PC-3 (cell line): ENCODE measurements at places on chromosomes 6 and 20.
A peak's percentile ranks its signal among the peaks of the same experiment; 100 is the strongest.

- peak; percentile 51 for DNase-seq
These were observed 525 bp downstream of the NCOA7 start for GRCh38 chr6:125791151-125791819.

DNA sequence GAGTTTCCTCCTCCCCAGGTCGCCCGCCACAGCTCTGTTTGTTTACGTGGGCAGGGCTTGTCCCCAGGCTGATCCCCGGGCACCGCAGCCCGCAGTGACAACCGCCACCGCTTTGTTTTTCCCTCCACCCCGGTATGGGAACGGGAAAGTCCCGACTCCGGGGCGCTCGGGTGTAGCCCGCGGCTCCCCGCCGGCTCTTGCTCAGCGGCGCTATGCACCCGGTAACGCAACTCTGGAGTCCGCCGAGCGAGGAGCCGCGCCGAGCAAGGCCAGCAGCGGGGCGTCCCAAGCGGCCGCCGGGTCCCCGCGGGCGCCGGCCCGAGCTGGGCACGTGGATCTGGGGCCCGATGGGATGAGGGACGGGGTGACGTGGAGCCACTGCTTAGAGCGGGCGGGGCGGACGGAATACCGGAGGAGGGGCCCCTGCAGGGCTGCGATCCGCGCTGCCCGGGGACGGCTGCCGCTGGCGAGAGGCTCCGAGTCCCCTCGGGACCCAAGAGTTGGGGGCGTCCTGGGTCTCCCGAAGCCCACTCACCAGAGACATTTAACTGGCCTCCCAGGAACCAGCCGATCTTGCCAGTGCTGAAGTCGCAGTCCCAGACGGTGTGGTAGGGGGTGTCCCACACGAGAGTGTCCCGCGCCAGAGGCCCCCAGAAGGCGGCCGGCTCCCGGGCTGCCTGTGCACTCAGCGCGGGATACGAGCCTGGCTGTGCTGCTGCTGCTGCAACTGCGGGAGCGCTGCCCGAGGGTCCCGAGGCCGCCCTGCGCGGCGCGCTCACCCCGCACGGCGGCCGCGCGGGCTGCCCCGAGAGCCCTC, 497 bp downstream of the ACSS1 start:
- DNase-seq: peak; percentile 56

GRCh38 chr6:113860181-113860955, 3.2 kb downstream of the MARCKS start:
- DNase-seq: peak; percentile 22

DNA sequence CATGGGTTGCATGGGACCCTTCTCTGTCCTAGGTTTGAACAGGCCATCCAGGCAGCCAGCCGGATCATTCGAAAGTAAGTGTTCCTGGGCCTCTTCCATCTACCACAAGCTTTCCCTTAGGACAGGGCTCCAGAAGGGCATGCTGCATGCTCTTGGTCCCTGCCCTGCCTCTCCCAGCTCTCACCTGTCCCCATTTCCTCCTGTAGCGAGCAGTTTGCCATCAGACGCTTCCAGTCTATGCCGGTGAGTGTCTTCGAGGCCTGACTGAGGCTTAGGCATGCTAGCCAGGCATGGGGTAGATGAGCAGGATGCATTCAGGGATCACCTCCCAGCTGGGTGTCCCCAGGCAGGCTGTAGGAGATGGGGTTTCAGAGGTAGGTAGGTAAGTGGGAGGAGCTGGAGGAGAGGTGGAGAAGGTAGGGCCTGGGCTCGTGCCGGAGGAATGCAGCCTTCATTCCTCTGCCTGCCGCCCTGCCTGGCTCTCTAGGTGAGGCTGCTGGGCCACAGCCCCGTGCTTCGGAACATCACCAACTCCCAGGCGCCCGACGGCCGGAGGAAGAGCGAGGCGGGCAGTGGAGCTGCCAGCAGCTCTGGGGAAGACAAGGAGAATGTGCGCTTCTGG, 4.3 kb downstream of the CDC25B start:
- no peak for DNase-seq

- DNase-seq: no peak
These were observed 288.4 kb upstream of the JARID2 start for GRCh38 chr6:14957355-14958059.

DNA sequence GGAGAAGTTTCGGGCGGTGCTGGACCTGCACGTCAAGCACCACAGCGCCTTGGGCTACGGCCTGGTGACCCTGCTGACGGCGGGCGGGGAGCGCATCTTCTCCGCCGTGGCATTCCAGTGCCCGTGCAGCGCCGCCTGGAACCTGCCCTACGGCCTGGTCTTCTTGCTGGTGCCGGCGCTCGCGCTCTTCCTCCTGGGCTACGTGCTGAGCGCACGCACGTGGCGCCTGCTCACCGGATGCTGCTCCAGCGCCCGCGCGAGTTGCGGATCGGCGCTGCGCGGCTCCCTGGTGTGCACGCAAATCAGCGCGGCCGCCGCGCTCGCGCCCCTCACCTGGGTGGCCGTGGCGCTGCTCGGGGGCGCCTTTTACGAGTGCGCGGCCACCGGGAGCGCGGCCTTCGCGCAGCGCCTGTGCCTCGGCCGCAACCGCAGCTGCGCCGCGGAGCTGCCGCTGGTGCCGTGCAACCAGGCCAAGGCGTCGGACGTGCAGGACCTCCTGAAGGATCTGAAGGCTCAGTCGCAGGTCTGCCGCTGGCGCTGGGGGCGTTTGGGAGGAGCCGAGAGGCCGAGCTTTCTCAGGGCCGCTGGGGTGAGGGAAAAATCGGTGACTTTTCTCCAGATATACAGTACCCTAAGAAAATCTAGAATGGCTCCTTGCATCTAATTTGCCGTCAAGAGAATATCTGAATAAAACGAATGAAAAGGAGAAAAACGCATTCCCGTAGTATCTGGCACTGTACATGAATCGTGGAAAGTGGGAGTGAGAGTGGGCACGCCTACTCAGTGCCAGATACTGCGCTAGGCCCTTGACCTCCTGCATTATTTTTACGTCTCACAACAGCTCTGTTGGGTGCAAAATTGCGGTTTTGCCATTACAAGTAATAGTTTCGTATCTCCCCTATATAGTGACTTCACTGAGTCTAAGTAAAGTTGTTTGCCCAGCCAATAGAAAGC, 1.0 kb downstream of the CALHM6 start:
- no peak for DNase-seq

- no peak for DNase-seq
These were observed 125.7 kb downstream of the LAMA2 start for GRCh38 chr6:129008591-129008990.

DNA sequence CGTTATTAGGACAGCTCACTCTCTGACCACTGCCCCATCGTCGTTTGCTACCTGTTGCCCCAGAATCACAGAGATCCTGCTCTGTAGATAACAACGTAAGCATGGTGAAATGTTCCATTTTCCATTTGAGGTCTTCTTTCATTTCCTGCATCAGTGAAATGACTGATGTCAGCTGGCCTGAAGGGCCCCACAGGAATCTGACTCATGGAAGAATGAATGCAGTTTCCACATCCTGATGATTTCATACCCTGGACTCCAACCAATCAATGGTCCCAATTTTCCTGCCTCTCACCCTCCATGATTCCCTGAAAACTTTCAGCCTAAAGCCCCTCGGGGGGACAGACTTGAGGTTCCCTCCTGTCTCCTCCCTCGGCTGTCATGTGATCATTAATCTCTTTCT, 394.4 kb upstream of the CDH4 start:
- no peak for DNase-seq

GRCh38 chr6:105545228-105545920, 142.5 kb upstream of the PREP start:
- no peak for DNase-seq

DNA sequence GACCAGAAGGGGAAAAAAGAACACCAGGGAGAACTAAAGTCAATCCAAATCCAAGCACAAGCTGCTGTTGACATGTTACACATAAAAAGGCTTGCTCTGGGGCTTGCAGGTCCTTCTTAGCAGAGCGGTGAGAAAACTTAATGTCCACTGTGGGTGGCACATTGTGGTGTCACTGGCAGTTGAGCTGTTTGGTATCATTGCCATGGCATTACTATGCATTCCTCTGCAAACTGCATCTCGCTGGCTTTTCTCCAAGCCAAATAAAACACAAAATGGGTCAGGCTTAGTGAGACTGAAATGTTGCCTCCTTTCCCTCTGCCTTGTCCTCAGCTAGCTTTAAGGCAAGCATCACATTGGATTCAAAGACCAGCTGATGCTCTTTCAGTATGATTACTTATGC, 40.9 kb downstream of the LY86 start:
- DNase-seq: peak; percentile 38

DNA sequence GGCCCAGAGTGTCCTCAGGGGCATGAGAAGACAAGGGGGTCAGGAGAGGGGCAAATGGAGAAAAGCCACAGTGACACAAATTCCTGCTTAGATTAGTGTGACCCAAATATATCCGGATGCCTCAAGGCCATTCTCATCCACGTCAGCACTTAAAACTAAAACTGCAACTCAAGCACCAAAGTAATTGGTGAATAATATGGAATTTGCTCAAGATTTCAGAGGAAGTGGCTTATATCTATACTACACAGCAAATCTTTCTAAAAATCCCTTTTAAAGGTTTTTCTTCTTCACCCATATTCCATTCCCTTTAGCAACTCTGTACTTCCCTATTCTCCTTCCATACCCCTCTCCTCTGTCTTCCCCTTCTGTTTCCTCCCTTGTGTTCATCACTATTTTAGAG, 15.2 kb downstream of the DEF6 start:
- no peak for DNase-seq

DNA sequence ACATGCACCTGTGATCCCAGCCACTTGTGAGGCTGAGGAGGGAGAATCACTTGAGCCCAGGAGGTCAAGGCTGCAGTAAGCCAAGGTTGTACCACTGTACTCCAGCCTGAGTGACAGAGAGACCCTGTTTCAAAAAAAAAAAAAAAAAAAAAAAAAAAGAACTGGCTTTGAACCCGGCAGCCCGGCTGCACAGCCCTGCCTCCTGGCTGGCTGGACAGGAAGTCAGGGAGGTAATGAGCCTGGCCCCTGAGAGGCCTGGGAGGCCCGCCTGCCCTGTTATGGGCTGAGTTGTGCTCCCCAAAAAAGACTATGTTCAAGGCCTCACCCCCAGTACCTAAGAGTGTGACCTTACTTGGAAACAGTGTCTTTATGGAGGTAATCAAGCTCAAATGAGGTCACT, 65.6 kb downstream of the ABHD12 start:
- no peak for DNase-seq

DNA sequence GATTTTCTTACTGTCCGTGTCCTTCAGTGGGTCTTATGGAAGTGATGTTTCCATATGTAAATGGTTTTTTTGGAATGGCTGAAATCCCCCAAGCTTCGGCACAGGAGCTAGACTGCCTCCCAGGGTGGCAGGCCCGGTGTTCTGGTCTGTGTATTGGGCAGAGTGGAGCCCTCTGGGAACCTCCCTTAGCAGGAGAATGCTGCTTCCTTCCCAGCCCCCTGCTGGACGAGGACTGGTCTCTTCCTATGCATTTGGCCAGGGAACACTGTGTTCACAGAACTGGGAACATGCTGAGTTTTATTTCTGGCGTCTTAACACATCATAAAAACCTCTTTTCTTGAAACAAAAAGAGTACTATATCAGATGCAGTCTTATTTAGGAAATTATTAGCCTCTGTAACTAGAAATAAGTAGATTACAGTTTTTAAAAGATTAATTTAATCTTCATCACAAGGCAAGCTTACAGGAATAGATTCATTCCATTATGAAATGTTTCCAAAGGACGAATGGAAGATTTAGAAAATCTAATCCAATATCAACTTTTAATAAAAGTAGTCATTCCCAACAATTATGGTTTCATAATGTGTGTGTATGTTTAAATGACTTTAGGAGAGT, 56.6 kb downstream of the SYTL3 start:
- peak; percentile 60 for DNase-seq

- no peak for DNase-seq
These were observed 1380.6 kb upstream of the DEFB115 start for GRCh38 chr20:29876911-29877285.

DNA sequence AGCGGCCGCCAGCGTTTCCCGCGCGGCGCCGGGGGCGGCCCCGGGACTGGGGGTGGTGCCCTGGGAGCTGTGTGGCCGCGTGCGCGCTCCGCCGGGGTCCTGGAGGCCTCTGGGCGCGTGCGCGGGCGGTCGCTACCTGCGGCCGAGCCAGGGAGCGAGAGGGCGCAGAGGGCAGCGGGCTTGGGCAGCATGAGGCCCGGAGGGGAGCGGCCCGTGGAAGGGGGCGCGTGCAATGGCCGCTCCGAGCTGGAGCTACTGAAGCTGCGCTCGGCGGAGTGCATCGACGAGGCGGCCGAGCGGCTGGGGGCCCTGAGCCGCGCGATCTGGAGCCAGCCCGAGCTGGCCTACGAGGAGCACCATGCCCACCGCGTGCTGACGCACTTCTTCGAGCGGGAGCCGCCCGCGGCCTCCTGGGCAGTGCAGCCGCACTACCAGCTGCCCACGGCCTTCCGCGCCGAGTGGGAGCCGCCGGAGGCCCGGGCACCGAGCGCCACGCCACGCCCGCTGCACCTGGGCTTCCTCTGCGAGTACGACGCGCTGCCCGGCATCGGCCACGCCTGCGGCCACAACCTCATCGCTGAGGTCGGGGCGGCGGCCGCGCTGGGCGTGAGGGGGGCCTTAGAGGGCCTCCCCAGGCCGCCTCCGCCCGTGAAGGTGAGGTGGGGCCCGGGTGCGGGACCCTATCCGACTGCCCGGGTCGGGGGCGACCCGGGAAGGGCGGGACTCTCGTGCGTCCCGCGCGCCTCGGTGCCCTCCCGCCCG, at the start of gene PM20D2:
Gene PM20D2 (plus strand): TSS at position 100 of the 762 bp plus-strand sequence. CDS start 90 bp downstream, at position 190.
- peak; percentile 60 for DNase-seq

GRCh38 chr6:4606821-4607704, 169.1 kb upstream of the CDYL start:
- peak; percentile 87 for DNase-seq

DNA sequence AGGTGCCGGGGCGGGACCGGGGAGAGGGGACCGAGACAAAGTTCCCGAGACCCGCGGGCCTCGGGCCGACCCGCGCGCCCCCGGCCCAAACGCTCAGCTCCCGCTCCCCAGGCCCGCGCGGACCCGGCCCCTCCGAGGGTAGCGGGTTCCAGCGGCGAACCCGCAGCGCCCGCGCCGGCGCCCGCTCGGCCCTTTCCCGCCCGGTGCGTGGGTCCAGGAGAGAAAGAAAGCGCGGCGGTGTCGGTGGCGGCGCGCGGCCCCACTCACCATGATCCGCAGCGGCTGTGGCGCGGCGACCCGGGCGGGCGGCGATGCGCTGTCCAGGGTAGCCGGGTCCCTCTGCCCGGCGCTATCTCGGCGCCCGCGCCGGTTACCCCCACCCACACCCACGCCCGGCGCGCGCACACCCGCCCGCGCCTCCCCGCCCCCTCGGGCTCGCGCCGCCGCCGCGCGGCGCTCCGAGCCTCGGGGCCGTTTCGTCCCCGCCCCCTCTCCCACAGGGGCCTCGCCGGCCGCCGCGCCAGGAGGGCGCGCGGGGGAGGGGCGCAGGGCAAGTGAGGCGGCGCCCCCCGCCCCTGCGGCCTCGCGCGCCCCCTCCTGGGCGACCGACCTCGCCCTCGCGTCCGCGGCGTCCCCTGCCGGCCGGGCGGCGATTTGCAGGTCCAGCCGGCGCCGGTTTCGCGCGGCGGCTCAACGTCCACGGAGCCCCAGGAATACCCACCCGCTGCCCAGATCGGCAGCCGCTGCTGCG, at the start of gene ELOVL2:
Gene ELOVL2 (minus strand): TSS at position 345 of the 751 bp plus-strand sequence. CDS start 75 bp downstream, at position 270.
- DNase-seq: peak; percentile 48

DNA sequence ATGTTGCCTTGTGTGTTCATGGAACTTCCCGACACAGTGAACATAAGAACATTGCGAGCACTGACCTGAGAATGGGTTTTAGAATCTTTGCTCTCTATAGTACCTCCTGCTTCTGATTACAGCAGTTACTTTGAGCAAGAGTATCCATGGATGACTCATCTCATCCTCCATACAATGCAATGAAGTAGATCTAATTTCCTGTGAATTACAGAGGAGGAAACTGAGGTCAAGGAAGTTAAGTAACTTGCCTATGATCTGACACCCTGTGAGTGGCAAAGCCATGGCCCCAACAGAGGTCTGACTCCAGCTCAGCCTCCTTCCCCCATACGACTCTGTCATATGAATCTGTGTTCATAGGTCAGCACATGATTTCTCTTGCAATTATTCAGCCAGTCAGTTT, 518.1 kb downstream of the TFAP2A start:
- DNase-seq: no peak
